ENCODE measurements at places on chromosomes 16 and 17. TPM values are rescaled to one million over a fixed set of nuclear protein-coding genes. Genes with fewer than 3 reads are reported as not detected.

The SMIM22 gene
- not detected for total RNA-seq

The FOXF1 gene
- total RNA-seq = not detected

The LRRC37A3 gene
- total RNA-seq = 2.2 TPM

The LYRM9 gene
- total RNA-seq = 1.9 TPM

The KRTAP1-5 gene
- not detected for total RNA-seq

The TBC1D26 gene
- total RNA-seq = not detected

The ATP2C2 gene
- total RNA-seq = 0.15 TPM

The OTOP2 gene
- not detected for total RNA-seq

The CAPNS2 gene
- not detected for total RNA-seq

The LRRC36 gene
- 0.21 TPM for total RNA-seq

The MT3 gene
- not detected for total RNA-seq

The ADAM11 gene
- 1.2 TPM for total RNA-seq

The KRT36 gene
- 0.07 TPM for total RNA-seq

The TNS4 gene
- total RNA-seq = 213 TPM

The SCIMP gene
- total RNA-seq = not detected

The GRB2 gene
- total RNA-seq = 99.8 TPM

The CTRB2 gene
- not detected for total RNA-seq

The TBC1D3C gene
- 0.07 TPM for total RNA-seq

The PHKG2 gene
- total RNA-seq = 29.4 TPM

The SP2 gene
- 17.7 TPM for total RNA-seq

The RAB37 gene
- total RNA-seq = 1.1 TPM

The TPSAB1 gene
- not detected for total RNA-seq

The PDE6G gene
- 1.6 TPM for total RNA-seq

The MYL11 gene
- total RNA-seq = 0.51 TPM

The DGKE gene
- 2.8 TPM for total RNA-seq

The GAS2L2 gene
- total RNA-seq = 0.09 TPM

The METTL2A gene
- 28.6 TPM for total RNA-seq

The ASIC2 gene
- 2.2 TPM for total RNA-seq

The MYO15A gene
- total RNA-seq = 0.71 TPM

The NUDT16L1 gene
- total RNA-seq = 22.6 TPM

The DNAH2 gene
- 0.03 TPM for total RNA-seq

The GIT1 gene
- total RNA-seq = 88.2 TPM

The CACNA1H gene
- total RNA-seq = 13.5 TPM

The MYH8 gene
- not detected for total RNA-seq

The LGALS9C gene
- total RNA-seq = not detected

The EPOP gene
- 12.9 TPM for total RNA-seq

The CCR7 gene
- total RNA-seq = 0.94 TPM

The FBXL20 gene
- 7.3 TPM for total RNA-seq

The C17orf100 gene
- 1.8 TPM for total RNA-seq

The ITFG1 gene
- 42.7 TPM for total RNA-seq

The ZNF267 gene
- 8.5 TPM for total RNA-seq

The ESRP2 gene
- not detected for total RNA-seq

Data from A549 treated with GW870086 at 1 μM for 4 hours (cell line).